ENCODE measurements at places on chromosomes 13 and 19.

GRCh38 chr13:41386211-41386610 is 71.1 kb upstream of the RGCC start:
- no peak for DNase-seq

DNA sequence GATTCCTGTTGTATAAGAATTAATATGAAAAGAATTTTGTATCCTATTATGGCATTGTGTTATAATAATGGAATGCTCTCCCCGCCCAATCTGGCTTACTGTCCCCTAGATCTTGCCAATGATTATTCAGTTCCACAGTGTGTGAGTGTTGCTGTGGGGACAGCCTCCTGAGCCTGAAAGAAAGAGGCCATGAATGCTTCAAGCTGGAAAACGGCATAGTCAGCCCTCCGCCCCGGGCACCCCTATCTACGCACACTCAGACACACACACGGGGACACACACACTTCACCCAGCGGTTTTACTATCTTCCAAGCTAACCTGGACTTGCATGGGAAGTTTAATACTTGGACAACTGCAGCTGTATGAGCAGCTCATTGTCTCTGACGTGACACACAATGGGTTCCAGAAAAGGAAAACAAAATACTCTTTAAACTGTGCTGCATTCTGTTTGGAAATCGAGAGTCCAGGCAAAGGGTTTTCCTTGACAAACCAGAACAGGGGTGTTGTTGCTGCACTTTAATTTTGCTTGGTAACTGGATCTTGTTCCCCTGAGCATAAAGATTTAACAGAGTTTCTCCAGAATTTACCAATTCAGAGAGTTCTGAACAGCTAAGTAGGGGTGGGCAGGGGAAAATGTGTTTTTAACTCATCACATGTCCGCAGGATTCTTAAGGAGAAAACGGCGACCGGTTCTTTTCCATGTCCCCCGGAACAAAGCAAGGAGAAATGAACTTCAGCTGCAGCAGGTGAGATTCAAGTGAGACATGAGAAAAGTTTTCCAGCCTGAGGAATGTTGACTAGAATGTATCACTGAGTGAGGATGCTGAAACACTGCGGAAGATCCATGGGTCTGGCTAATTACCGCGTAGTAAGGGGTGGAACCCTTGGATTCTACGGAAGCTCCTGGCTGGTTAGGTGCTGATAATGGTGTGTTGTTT is 472.9 kb downstream of the FOXO1 start:
- no peak for DNase-seq

DNA sequence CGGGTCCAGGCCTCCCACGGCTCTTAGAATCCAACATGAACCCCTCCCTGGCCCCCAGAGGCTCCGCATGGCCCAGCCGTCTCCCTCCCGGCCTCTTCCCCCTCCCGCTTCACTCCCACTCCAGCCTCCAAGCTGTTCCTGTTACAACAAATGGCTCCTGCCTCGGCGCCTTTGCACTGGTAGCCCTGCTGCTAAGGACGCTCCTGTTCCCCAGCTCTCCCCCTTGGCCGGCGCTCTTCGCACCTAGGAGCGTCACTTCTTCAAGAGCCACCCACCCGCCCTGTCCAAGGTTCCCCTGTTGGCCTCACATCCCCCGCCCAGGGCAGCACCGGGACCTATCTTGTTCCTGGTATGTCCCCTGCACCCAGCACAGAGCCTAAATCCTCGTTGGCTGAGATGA is 9.4 kb downstream of the CCDC124 start:
- DNase-seq, result no peak

- no peak for DNase-seq
These were observed 12.2 kb downstream of the ERICH6B start for GRCh38 chr13:45603338-45603737.

DNA sequence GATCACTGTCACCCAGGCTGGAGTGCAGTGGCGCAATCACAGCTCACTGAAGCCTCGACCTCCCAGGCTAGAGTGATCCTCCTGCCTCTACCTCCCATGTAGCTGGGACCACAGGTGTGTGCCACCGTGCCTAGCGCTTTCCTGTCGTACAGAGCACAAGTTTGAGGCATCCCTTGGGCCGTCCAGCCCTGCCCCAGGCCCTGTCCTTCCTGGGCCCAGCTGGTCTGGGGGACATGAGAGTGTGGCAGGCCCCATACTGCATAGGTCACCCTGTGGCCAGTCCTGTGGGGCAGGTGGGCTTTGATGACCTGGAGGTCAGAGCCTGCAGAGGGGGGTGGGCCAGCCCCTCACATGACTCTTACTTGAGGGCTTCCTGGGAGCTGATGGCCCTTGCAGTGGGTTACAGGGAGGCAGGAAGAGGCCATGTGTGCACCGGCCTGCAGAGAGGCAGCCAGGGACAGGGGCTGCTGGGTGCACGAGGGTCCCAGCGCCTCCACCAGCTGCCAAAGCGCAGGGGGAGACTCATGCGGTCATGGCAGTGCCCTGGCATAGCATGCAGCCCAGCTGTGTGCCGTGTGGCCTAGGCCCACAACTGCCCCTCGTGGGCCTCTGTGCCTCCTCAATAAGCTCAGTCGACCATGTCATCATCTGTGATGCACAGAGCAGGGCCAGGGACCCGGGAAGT is 61.4 kb downstream of the KDM4B start:
- no peak for DNase-seq
